ENCODE measurements at places on chromosomes 3 and 15.

DNA sequence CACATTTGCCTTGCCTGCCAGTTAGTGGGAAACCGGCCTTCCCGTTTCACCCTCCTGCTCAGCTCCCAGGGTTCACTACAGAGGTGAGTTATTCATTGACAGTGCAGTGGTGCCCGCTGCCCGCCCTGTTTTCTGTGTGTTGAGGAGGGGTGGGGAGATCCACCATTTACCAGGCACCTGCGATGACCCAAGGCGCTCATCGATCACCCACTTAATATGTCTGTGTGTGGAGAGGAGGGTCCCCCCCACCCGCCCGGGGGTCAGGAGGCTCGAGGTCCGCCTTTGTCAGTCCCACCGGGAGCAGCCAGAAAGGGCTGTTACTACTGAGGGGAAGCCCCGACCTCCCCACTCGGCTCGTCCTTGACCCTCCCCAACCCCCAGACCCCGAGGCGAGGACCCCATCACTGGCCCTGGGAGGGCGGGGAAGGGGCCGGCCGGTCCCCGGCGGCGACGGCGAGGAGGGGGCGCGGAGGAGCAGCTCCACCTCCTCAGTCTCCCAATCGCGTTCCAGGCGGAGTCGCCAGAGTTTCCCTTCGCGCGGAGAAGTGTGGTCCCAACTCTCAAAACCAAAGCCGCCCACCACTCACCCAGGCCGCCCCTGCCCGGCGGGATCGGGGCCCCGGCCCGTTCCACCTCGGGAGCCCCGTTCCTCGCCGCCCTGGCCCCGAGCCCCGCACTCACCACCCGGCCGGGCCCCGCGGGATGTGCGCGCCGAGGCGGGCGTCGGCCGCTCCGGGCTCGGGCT lies 1.1 kb downstream of the PLXNB1 start:
- DNase-seq, result no peak

GRCh38 chr3:178439504-178439903 lies 96.7 kb upstream of the KCNMB2 start:
- no peak for DNase-seq

DNA sequence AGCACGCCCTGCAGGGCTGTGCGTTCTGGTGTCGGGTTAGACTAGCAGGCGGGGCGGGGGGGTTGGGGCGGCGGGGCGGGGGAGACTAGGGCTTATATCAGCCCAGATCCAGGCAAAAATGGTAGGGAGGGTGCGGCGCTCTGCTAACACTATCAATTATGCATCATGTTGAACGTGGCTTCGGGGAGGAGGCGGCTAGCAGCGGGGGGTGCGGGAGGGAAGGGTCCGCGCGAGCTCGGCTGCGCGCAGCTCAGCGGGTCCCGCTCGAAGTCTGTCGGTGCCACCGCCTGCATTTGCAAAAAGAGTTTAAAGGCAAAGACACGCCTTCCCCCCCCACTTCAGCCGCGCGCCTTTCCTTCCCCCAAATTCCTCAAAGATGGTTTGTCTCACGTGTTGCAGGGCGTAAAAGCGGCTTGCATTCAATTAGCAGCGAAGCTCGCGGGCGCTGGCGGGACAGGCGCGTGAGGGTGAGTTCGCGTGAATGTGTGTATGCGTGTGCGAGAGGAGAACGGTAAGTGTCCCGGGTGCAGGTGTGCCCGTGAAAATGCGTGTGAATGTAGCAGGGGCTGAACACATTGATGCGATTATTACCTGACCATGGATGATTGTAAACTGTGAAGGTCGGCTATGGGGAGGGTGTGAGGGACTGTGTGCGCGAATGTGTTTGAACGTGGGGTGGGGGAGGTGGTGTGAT lies at the start of gene ISLR2:
Gene ISLR2, plus strand, starts transcription at position 432 of the 694 bp plus-strand sequence. CDS start 2,169 bp downstream, outside the sequence.
- DNase-seq, result no peak

- no peak for DNase-seq
These were observed 11.0 kb upstream of the CSRNP1 start for GRCh38 chr3:39164414-39164813.

DNA sequence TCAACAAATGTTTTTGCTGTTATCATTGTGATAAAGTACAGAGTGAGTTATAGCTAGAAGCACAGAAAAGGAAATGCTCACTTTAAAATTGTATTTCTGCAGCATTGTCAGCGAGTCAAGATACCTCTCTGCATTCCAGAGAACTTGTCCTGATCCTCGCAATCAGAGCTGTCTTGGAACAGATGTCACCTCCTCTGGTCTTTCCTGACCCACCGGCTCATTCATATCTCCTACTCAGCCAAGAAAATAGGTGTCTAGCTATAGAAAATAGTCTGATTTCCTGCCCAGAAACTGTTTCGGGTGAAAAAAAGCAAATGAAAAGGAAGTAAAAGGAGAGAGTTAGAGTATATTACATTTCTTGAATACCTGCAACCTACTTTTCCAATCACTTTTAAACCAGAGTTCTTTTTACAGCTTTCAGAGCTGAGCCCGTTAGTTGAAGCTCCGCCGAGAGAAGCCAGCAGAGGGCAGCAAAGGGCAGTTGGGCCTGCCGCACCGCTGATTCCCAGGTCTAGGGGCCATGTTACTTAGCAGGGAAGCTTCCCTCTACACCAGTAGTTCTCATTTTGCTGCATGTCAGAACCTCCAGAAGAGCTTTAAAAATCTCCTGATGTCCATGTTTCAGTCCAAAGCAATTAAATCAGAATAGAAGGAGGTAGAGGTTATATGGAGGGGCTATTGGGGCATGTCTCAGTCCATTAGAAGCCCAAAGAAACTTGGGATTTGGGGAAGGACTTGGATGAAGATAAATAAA lies 185.7 kb upstream of the THRB start:
- DNase-seq, result peak; percentile 16

DNA sequence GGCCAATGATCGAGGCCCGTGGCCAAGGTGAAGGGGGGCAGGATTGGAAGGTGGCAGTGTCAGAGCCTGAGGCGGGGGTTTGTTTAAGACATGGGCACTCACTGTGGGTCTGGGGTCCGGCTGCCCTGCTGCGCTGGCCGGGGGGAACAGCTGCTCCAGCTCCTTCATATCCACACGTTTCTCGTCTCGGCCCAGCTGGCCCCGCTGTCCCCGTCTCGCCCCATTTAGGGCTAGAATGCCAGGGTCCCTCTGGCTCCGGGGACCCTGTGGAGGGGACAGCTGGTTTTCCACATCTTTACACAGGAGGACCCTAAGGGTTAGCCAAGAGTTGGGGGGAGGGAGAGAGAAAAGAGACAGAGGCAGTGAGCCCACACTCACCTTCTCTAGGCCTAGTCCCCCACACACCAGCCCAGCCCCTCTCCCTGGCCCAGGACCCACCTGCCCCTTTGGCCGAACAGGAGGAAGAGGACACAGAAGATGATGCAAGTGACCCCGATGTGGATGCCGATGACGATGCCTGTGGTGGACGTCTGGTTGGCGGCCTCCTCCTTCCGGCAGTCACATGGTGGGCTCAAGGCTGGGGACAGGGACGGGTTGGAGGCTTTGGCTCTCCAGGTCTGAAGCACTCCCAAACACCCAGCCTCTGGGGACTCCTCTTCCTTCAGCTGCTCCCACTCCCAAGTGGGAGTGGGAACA lies 25.0 kb downstream of the RNU5B-1 start:
- no peak for DNase-seq

DNA sequence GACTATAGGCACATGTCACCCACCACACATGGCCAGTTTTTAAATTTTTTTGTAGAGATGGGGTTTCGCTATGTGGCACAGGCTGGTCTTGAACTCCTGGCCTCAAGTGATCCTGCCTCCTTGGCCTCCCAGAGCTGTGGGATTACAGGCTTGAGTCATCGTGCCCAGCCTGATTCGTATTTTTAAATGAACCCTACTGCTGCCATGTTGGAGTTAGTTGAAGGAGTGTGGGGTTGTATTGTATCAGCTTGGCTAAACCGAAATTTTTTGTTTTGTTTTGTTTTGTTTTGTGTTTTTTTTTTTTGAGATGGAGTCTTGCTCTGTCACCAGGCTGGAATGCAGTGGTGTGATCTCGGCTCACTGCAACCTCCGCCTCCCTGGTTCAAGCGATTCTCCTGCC lies 11.8 kb upstream of the ZNF770 start:
- DNase-seq, result no peak
